ENCODE measurements at places on chromosomes 2 and 18. TPM values are rescaled to one million over a fixed set of nuclear protein-coding genes. Genes with fewer than 3 reads are reported as not detected.

The ZNF2 gene
- total RNA-seq = 3.6 TPM

The GRB14 gene
- total RNA-seq = 15.4 TPM

The EHD3 gene
- 4.1 TPM for total RNA-seq

The GALNT14 gene
- total RNA-seq = 34.3 TPM

The OTOS gene
- not detected for total RNA-seq

The DSG4 gene
- total RNA-seq = under 0.01 TPM

The REG3G gene
- not detected for total RNA-seq

The TWSG1 gene
- 44.7 TPM for total RNA-seq

The C2orf81 gene
- 4.8 TPM for total RNA-seq

The ITPRIPL1 gene
- total RNA-seq = 1.0 TPM

The SNTG2 gene
- total RNA-seq = 0.55 TPM

The KIF1A gene
- not detected for total RNA-seq

The UGT1A3 gene
- not detected for total RNA-seq

The SERPINB5 gene
- total RNA-seq = 426 TPM

The COA5 gene
- 16.6 TPM for total RNA-seq
